H1 (cell line): ENCODE measurements at places on chromosomes 2 and 18. TPM values are rescaled to one million over a fixed set of nuclear protein-coding genes. Genes with fewer than 3 reads are reported as not detected.

ATP6V1B1 gene
- total RNA-seq: not detected in 2 replicates

GRCh38 chr2:166335284-166335683, 40.5 kb downstream of the SCN9A start:
- DNase-seq: no peak

- DNase-seq: no peak
Measured at GRCh38 chr2:238636269-238637073, 209.7 kb downstream of the ASB1 start.

- DNase-seq: no peak
Measured at GRCh38 chr2:239735131-239735828, 289.9 kb downstream of the NDUFA10 start.

DNA sequence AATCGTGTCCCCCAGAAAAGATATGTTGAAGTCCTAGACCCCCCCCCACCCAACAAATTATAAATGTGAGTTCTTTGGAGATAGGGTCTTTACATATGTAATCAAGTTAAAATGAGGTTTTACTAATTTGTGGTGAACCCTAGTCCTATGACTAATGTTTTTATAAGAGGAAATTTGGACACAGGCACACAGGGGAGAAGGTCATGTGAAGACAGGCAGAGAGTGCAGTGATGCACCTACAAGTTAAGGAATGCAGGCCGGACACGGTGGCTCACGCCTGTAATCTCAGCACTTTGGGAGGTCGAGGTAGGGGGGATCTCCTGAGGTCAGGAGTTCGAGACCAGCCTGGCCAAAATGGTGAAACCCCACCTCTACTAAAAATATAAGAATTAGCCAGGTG, 5.8 kb upstream of the PMAIP1 start:
- no peak for DNase-seq

- no peak for DNase-seq
Measured at GRCh38 chr2:135831180-135831812, 5.7 kb downstream of the LCT start.
